Stimulated activated CD8-positive, alpha-beta memory T cell treated with anti-CD3 and anti-CD28 coated beads, Interleukin-2, amount 100 ng/mL, for 1 hour (primary cell): ENCODE measurements at places on chromosomes 11 and 22.

GRCh38 chr22:18970176-18970947 lies 34.3 kb upstream of the PRODH start:
- DNase-seq = no peak

GRCh38 chr11:80700386-80700785 lies 1259.6 kb upstream of the TENM4 start:
- no peak for DNase-seq

DNA sequence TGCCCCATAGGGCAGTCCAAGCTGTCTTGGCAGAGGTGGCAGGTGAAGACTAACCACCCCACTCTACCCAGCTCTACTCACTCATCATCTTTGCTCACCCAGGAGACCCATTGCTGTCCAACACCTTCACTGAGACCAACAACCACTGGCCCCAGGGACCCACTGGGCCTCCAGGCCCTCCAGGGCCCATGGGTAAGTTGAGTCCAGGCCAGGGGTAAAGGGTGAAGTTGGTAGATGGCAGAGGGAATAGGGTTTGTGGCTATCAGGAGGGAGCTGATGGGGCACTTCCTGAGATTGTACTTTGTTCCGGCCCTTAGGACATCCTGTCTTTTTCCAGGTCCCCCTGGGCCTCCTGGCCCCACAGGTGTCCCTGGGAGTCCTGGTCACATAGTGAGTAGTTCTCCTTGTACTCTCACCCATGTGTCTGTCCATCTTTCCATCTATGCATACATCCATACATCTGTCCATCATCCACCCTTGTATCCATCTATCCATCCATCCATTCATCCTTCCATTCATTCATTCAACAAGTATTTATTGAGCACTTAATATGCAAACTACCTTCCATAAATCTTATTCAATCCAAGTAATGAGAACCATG lies 27.7 kb downstream of the EMID1 start:
- no peak for DNase-seq

DNA sequence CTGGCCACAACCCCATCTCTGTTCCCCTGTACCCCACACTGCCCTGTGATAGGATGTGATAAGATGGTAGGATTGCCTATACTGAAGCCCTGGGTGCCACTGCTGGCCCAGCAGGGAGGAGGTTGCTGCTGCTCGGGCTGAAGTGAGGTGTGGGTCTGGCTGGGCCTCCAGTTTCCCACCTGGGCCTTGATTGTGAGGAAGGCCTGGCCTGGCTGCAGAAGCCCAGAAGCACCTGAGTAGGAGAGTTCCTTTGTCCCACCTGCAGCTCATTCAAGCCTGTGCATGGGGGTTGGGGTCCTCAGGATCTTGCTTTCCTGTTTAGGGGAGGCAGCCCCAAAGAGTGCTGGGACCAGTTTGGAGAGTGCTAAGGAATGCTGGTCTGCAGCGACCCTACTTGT lies 3.3 kb downstream of the ST3GAL4 start:
- DNase-seq = no peak

DNA sequence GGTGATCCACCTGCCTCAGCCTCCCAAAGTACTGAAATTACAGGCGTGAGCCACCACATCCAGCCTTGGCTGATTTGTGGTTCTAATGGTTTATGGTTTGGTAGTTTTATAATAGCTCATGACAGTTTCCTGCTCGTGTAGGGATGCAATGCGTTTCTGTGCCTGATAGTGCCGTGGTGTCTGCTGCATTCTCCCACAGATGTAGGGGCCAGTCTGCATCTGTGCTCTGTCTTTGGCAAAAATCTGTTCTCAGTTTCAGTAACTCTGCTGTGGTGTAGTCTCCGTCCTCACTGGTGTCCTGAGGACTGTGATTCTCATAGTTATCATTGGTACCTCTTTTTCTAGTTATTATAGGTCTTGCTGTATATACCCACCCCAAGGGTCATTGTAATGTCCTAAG lies 16.3 kb downstream of the ST14 start:
- no peak for DNase-seq

GRCh38 chr11:109808569-109808968 lies 284.6 kb upstream of the ZC3H12C start:
- DNase-seq = no peak

GRCh38 chr11:11940551-11940950 lies 67.9 kb downstream of the DKK3 start:
- DNase-seq = no peak

DNA sequence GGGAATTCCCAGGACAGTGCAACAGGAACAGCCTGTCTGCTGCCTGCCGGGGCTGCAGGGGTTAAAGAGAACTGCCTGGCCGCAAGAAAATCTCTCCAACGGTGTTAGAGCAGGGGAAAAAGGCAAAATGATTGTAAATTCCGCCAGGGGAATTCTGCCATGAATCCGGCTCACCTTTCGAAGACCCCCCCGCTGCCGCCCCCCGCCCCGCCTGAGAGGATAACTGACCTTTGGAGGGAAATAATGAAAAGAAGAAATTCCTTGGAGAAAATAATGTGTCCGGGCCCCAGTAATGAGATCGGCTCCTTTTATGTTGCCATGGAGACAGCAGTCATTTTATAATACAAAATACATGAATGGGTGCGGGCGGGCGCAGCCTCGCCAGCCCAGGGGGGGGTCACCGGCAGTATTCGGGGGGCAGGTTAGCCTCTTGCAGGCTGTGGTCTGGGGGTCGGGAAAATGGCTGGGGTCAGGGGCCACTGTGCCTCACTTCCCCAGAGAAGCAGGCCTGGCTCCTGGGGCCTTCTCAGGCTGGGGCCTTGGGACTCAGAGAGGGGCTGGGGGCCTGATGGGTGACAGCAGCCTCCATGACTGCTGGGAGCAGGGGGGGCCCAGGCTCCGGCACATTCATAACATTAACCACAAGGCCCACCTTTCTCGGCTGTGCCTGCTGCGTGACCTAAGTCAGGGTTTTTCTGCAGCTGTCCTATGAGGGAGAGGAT lies 228.1 kb downstream of the MN1 start:
- no peak for DNase-seq

DNA sequence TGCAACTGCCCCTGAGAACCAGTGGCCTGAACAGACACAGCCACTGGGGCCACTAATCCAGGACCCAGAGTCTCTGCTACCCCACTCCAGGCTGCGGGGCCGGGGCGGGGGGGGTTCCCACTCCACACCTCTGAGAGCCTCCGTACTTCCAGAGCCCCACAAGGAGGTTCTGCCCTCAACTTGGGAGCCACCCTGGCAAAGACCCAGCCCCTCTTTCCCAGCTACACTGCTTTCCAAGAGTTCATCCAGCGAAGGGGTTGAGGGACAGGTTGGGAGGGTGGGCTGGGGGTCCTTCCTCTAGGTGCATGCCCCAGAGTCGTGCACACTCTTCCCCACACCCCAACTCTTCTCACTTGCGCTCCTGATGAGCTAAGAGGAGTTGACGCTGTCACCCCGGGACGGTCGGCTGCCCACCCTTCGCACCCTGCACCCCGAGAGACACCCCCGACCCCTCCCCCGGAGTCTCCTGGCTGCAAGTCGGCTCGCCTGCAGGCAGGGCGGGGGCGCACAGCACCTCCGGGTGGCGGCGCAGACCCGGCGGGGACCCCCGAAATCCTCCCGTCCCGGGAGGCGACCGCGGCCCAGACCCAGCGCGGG lies 531 bp downstream of the RAB3IL1 start:
- no peak for DNase-seq

GRCh38 chr22:41526830-41527799 lies 17.2 kb downstream of the POLR3H start:
- peak; percentile 54 for DNase-seq

DNA sequence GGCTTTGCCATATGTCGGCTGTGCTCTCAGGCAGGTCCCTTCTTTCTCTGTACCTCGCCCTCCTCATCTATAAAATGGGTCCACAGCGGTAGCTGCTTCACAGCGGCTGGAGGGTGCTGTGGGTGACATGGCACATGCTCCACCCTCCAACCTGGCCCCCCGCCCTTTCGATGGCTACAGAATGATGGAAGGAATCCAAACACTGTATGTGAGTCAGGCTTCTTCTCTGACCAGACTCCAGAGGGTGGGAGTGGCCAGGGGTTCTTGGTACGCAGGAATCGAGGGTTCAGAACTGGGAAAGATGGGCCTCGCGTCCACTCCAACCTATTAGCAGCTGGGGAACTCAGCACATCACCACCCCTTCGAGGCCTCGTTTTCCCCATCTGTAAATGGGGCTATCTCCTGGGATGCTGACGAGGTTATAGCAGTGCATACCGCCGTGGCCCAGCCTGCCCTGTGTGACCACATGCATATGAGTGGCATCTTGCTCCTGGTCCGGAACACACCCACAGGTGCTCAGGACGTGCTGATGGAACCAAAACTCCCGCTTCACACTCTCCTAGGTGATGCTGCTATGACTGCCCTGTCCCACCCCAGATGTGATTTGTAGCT lies 26.4 kb downstream of the MN1 start:
- DNase-seq = no peak

GRCh38 chr11:125300791-125301218 lies 136.3 kb downstream of the PKNOX2 start:
- DNase-seq = no peak

DNA sequence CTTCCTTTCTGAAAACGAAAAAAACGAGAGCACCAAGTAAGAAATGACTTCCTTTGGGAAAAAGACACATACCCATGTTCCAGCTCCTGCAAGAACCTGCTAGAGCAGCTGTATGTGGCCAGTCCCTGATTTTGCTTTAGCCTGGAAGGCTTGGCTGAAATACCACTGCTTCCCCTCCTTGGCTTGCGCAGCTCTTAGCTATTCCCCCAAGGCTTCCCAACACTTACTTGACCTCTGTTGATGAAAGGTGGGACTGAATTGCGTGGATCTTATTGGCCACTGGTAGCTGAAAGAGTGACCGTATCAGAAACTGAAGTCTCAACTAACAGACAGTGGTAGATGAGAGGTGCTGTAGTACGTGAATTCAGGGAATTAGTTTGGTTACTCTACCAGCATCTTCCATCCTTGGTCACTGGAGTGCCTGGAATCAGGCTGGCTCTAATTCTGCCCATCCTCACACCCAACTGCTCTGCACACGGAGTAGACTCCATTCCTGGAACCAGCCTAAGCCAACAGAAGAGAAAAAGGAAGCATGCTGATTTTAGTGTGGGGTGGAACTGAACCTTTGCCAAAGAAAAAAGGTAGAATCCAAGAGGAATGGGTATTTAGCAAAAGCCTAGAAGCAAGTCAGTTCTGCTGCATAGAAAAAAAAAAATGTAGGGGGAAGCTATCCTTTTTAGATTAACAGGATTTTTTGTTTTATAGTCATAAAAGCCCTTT lies 73.8 kb upstream of the CRTAM start:
- DNase-seq = no peak

- DNase-seq = no peak
These were observed 30.1 kb upstream of the TP53I11 start for GRCh38 chr11:44980533-44981427.

DNA sequence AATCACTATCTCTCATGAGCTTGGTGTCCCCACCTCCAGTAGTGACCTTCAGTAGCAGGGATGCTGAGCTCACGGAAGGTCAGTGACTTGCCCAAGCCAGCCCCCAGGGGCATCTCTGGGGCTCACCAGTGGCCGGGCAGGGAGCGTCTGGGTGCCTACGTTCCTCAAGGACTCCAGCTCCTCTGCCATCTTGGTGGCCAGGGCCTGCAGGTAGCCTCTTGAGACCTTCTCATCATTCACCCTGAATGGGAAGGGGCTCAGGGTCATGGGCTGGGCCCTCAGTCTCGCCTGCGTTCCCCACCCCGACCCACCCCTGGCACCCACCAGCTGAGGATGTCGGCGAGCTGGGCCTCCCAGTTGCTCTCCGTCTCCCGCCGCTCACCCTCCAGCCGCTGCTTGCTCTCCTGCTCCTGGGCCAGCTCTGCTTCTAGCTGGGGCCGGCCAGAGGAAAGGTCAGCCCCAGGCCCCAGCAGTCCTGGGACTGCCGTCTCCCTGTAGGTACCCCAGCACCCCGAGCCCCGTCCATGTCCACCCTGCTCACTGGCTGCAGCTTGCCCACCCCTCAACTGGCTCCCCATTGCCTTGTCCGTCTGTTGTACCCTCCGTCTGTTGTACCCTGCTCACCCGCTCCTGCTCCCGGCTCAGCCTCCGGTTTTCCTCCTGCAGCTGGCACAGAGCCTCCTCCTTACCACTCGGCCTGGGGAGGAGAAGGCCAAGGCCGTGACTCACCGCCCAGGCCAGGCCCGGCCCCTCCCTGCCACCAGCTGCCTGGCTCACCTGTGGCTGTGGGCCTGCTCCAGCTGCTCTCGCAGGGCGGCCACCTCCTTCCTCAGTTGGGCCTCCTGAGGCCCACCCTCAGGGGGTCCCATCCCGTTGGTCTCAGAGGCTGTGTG lies 9.5 kb downstream of the CDC42BPG start:
- no peak for DNase-seq

DNA sequence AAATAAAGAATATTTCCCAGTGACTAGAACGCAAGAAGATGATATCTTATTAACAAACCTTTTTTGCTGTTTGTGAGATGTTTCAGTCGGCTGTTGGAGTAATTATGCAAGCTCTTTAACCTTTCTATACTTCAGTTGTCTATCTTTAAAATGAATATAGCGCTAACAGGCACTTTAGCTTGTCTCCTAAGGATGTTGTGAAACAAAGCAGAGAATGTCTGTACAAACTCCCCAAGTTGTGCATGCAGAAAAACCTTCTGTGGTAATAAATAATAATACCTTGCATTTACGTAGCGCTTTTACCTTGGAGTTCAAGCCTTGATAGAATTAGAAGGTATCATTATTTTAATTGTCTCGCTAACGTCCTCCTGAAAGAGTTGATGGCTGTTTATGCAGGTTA lies 1.9 kb upstream of the KDM2A start:
- no peak for DNase-seq

DNA sequence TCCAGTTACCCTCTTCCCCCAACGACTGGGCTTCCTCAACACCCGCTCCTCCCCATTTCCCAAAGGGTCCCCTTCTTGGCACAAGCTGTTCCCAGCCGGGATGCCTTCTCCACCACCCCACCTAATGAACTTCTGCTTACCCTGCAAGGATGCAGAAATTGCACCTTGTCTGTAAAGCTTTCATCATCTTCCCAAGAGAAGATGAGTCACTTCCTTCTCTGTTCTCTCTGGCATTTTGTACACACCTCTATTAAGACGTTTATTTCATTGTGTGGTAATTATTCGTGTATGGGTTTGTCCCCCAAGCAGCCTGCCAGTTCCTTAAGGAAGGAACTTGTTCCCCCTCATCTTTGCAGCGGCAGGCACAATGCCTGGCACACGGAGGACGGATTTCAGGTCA lies 351.1 kb downstream of the CADM1 start:
- no peak for DNase-seq

- DNase-seq = no peak
These were observed 389.2 kb downstream of the SOX6 start for GRCh38 chr11:15967166-15967565.

- DNase-seq = no peak
These were observed 101.3 kb upstream of the GAL start for GRCh38 chr11:68583041-68583446.

DNA sequence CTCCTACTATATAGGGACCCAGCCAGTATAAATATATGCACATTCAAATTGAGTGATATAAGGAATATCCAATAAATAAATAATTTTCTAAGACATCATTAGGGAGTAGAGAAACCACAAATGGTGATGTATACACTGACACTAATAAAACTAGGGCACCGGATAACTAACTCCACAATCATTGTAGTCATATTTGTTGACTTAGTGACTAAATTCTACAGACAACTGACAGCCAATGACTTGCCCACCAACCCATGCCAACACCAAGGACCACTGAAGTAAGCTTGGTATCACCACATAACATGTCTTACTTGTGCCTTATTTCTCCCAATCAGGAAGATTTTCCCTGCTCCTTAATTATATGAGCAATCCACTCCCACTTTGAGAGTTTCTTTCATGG lies 139.6 kb upstream of the TRPC6 start:
- DNase-seq = no peak

GRCh38 chr22:21761086-21761485 lies 25.5 kb upstream of the YPEL1 start:
- DNase-seq = no peak

- no peak for DNase-seq
These were observed 9.2 kb downstream of the HRAS start for GRCh38 chr11:526192-526591.
